ENCODE measurements at places on chromosomes 13 and 19.
A peak's percentile ranks its signal among the peaks of the same experiment; 100 is the strongest.

GRCh38 chr13:49532593-49532992 is 36.8 kb downstream of the PHF11 start:
- no peak for DNase-seq

DNA sequence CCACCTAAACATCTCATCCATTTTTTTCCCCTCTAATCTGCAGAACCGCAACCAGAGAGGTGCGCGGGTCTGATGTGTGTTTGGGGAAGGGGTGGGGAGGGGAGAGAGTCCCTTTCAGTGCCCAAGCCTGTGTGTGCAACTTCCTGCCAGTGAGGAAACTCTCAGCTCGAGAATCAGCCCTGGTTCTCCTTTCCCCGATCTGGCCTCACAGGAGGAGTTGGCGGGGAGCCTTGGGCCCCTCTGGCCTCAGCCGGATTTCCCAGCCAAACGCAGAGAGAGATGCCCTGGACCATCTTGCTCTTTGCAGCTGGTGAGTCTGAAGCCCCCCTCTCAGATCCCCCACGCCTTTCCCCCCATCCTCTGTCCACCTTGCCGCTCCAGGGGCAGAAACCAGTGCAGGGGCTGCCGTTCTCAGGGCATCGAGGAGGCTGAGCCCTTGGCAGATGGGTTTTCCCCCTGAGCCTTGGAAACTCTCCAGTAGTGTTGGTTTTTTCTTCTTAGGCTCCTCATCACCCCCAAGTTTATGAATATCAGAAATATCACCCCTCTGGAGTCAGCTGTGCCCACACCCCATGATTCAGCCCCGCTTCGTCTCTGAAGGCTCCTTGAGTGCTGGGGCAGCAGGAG is at the start of gene C19orf38:
TSS of gene C19orf38 (plus strand) at position 186 of the 627 bp plus-strand sequence. CDS start at position 280, 94 bp downstream.
- no peak for DNase-seq

GRCh38 chr19:18802354-18802753 is 11.2 kb upstream of the COMP start:
- no peak for DNase-seq

DNA sequence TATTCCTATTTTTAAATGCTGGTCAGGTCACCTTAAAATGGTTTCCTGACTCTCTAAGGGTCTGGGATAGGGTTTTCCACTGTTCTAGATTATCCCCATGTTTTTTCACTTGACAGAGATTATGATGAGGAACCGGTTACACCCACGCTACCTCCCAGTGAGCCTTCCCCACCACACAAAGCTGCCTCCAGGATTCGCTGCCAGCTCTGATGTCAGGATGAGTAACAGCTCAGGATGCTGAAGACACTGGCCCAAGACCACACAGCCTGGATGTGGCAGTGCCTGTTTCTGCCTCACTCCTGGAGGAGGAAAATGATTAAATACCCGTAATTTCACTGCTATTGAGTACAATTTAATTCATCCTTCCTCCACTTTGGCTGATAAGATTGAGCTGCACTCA is 22.9 kb downstream of the ZNF114 start:
- DNase-seq: peak; percentile 88

DNA sequence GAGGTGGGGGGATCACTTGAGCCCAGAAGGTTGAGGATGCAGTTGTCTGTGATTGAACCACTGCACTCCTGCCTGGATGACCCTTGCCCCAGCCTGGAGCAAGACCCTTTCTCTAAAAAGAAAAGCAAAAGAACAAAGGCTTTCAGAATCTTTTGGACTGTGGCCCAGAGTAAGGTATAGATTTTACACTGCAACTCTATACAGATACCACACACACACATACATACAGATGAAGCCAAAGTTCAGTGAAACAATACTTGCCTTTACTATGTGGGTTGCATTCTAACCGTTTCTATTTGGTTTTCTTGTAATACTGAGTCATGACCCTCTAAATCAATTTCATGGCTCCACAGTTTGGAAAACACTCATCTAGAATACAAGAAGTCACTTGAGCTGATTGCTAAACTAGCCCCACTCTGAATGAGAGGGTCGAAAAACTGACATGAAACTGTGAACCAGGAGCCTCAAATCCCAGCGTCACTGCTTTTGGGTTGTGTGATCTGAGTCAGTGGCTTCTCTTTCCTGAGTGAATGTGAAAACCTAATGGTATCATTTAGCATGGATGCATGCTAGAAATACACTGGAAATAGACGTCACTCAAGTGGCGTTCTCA is 756.1 kb downstream of the UQCRFS1 start:
- no peak for DNase-seq

DNA sequence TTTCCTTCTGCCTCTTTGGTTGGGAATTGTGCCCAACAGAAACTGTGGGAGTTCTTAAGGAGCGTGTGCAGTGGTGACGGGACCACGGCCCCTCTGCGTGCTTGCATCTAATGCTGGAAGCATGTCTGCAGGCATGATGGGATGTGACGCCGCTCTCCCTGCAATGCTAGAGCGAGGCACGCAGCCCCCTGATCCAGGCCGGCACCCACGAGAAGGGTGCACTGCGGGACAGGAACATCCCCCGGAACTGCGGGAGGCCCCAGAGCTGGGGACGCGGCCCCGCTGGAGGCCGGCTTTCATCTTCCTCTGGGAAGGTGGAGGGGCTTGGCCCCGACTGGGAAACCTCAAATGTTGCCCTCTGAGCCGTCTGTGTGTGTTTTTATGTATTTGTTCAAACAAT is 32.7 kb downstream of the TMEM255B start:
- no peak for DNase-seq

DNA sequence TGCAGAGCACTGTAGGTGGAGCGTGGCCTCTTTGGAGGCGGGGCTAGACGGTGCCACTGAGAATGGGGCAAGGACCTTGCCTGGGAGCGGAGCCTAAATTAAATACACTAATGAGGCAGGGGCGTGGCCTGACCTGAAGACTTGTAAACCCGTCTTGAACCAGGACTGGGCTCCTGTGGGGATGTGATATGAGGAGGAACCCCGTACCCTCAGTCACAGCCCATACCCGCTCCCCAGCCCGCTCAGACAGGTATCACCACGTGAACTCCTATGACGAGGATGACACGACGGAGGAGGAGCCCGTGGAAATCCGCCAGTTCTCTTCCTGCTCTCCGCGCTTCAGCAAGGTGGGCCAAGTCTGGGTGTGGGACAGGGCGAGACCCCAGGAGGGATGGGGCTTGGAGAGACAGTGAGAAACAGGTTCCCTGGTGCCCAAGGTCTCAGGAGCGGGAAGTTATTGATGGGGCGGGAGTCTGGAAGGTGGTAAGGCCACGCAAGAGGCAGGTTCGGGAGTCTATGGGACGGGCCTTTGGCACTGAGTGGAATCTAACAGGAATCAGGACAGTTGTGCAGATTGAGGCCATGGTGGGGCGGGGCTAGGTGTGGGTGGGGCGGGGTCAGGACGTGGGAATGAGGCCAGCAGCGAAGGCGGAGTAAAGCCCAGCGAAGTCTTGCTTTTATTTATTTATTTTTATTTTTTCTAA is 14.7 kb downstream of the DNASE2 start:
- DNase-seq: no peak

- peak; percentile 31 for DNase-seq
These were observed 7.1 kb upstream of the S1PR2 start for GRCh38 chr19:10238172-10238783.

All from EL (cell line).